ENCODE measurements at places on chromosomes 12 and 14.

DNA sequence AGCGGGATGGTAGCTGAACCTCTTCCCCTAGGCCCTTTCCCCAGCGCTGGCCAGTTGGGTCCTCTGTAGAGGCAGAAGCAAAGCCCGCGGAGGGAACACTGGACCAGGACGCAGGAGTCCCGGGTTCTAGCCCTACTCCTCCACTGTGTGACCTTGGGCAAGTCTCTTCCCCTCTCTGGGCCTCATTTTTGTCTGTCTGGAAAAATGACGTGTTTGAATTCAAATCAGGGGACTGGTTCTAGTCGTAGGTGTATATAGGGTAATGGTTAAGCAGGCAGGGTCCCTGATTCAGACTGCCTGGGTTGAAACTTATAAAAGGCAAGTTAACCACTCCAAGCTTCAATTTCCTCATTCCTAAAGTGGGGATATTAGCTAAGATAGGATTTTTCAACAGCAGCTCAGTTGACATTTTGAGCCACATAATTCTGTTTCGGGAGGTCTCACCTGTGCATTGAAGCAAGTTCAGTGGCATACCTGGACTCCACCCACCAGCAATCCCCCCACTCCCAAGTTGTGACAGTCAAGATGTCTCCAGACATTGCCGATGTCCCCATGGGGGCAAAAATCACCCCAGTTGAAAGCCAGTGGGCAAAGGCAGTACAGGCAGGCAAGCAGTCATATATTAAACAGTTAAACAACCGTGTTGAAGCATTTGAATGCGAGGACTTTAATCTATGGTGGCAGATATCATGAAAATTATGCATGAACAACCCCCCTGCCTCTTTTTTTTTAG lies 899 bp downstream of the TPCN1 start:
- peak; percentile 36 for DNase-seq

GRCh38 chr12:74945771-74946198 lies 263.9 kb downstream of the KCNC2 start:
- no peak for DNase-seq

GRCh38 chr12:62370189-62370588 lies 96.4 kb upstream of the MON2 start:
- DNase-seq = no peak

DNA sequence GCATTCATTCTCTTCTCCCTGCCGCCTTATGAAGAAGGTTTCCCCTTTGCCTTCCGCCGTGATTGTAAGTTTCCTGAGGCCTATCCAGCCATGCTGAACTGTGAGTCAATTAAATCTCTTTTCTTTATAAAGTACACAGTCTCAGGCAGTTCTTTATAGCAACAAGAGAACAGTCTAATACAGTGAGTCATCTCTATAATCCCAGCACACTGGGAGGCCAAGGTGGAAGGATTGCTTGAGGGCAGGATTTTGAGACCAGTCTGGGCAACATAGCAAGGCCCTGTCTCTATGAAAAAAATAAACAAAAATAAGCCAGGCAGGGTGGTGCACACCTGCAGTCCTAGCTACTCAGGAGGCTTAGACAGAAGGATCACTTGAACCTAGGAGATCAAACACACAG lies 259.9 kb downstream of the CEP128 start:
- DNase-seq = no peak

DNA sequence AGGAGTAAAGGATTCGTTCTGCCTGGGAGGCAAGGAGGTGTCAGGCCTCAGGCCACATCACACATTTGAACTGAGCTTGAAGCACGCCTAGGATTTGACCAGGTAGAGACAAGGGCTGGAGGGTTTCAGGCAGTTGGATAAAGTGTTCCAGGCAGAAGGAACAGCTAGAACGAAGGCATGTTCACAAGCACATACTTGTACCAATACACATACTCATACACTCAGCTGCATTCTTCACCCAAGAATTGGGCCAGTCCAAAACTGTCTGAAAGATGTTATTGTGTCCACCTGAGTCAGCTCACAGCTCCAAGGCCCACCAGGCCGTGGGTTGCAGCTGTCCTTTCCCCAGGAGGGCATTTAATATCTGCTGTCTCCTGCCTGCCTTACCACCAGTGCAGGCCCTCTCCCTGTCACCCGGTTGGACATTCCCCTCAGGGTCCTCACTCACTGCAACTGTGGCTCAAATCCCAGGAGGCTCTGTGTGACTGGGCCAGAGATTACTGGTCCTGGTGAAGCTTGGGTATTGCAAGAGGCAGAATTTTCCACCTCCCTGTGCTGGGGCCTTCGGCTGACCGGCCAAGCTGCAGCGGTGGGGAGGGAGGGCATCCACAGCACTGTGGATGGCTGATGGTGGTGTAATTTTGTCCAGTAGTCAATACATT lies 12.8 kb upstream of the AQP2 start:
- DNase-seq = no peak

DNA sequence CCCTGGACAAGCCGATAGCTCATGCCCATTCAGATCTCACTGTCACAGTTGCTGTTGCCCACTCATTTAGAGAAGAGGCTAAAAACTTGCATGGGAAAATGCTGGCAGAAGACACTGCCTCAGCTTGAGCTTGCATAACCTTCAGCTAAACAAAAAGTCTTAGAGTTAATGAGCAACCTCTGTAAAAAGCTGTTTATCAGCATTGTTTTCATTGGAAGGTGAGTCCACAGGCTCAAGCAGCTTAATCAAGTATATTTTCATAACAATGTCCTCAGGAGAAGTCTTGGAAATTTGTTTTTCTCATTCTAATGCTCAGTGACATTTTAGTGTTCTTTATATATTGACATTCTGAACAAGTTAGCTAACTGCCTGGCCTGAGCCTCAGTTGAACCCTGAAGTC lies 872.9 kb downstream of the TMTC2 start:
- no peak for DNase-seq

GRCh38 chr14:75282170-75282554 lies 3.5 kb downstream of the FOS start:
- no peak for DNase-seq

DNA sequence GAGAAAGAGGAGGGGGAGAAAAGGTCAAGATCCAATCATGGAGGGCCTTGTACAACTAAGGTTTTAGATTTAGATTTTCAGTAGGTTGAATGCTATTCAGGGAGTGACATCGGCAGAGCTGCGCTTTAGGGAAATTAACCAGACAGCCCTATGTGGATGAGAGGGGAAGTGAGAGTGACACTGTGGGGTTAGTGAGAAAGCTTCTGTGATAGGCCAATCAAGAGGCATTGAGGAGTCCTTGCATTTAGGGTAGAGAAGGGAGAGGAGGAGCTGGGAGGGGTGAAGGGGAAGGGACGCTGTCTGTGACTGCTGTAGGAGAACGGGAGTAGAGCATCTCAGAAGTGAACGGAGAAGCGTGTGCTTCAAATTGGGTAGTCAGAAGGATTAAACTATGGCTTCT lies 3.4 kb downstream of the HSD17B6 start:
- DNase-seq = no peak

- no peak for DNase-seq
Measured at GRCh38 chr12:10001171-10001776, 2.4 kb upstream of the CLEC1B start.

- DNase-seq = no peak
Measured at GRCh38 chr12:99985129-99985570, 414 bp upstream of the ANKS1B start.

GRCh38 chr12:32493282-32493681 lies 93.9 kb downstream of the FGD4 start:
- no peak for DNase-seq
